Activated CD4-positive, CD25-positive, alpha-beta regulatory T cell (primary cell): ENCODE measurements at places on chromosomes 5 and 9.

GRCh38 chr5:12367973-12368372 is 463.7 kb upstream of the CTNND2 start:
- no peak for DNase-seq

GRCh38 chr9:14654932-14655331 is 38.3 kb downstream of the ZDHHC21 start:
- DNase-seq, result no peak

DNA sequence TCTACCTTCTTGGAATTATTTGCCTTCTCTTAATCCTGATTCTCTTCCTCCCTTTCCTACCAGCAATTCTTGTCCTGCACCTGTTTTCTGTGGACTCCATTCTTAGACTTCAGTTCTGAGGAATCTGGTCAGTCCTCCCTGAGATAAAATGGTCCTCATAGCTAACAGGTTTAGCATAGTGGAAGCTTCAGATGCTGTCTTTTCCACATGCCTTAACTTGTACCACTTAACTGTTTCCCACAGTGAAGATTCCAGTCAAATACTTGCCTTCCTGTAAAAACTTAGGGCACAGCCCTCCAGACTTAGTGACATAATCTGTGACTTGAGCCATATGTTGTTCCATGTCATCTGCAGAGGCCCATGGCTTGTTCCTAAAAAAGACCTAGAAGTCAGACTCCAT is 261.3 kb downstream of the CWC27 start:
- no peak for DNase-seq

- DNase-seq, result no peak
These were observed 371.1 kb upstream of the ZNF608 start for GRCh38 chr5:125117566-125117965.

DNA sequence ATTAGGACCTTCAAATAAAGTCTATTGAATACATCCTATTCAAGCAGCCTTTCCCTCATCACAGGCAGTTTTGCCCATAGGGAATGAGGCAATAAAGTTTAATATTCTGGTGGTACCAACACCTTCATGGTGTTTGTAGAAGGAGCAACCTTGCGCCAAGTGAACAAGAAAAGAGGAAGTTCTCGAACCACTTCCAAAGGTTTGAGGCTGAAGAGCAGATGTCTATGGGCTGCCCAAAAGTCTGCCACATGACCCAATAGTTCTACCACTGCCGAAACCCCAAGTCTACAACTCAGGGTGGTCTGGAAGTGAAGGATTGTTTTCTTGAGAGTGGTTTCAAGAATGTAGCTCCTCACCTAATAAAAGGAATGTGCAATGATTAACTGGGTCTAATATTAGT is 123.1 kb downstream of the NPR3 start:
- no peak for DNase-seq

DNA sequence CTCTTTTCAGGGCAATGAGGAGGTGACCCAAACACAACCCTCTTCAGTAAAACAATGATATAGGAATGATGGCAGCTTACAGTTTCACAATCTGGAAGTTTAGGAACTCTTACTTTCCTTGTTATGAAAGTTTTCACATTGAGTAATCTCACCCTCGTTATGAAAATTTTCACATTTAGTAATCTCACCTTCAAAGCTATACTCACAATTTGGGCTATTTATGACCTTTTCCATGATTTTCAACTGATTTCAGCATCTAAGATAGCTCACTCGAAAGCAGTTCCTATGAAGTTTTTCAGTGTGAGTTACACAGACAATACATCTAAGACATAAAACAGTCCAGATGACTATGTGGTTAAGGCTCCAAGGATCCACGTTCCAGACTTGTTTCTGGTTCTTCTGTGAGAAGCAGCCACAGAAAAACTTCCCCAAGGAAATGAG is 57.1 kb downstream of the FOXD1 start:
- no peak for DNase-seq

DNA sequence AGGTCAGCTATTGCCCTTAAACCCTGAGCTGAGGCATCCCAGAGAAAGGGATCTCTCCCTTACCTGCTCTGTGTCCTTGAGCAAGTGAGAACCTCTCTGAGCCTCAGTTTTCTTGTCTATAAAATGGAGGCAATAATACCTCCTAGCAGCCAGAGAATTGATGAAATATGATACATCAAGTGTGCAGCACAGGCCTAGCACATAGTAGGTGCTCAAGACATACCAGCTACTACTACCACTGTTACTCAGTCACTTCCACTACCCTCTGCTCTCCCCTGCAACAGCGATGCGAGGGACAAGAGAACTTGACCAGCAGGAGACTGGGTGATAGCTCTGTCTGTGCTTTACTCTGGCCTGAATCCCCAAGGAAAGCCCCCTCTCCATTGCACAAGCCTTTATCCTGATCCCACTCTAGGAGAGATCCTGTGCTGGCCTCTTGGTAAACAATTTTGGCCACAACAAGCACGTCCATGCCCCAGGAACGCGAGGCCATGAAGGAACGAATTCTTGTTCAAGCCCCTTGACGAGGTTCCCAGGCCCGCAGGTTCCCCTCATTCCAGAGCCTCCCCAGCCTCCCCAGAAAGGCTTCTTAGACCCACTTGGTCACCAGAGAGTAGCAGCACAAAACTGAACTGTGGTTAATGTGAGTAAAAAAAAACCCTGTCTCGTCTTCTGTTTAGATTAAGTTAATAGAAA is 39.4 kb downstream of the LRSAM1 start:
- no peak for DNase-seq

GRCh38 chr5:114838937-114839336 is 330.8 kb downstream of the TRIM36 start:
- DNase-seq, result no peak

- DNase-seq, result no peak
These were observed 556.7 kb upstream of the TLE4 start for GRCh38 chr9:79014929-79015699.

DNA sequence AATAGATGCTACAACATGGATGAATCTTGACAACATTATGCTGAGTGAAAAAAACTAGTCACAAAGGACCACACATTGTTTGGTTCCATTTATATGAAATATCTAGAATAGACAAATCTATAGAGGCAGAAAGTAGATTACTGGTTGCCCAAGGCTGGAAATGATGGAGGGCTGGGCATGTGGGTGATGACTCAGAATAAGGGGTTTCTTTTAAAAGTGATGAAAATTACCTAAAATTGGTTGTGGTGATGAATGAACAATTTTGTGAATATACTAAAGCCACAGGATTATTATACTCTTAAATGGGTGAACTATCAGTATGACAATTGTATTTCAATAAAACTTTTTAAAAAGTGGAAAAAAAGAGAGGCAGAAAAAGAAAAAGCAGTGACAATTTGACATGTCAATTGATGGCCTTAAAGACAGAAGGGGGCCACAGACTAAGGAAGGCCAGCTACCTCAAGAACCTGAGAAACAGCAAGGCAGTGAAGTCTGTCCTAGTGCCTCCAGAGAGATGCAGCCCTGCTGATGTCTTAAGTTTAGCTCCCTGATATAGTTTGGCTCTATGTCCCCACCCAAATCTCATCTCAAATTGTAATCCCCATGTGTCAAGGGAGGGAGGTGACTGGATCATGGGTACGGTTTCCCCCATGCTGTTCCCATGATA is 182.7 kb downstream of the PIK3R1 start:
- DNase-seq, result no peak

DNA sequence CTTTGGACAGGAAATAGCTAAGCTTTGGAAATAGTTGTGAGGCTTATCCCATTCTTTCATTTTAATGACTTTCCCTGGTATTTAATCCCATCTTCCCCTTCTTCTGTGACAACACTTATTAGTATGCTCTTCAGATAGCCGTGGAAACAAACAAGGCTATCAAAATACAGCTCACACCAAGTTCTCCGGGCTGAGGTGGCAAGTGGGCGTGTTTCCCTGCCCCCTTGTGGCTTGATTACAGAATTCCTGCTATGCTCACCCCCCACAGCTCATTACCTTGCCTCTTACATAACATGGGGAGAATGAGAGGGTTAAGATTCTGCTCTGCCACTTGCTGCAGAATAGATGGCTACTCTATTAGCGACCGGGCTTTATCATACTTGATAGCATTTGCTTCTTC is 437.1 kb upstream of the TLE4 start:
- DNase-seq, result no peak

DNA sequence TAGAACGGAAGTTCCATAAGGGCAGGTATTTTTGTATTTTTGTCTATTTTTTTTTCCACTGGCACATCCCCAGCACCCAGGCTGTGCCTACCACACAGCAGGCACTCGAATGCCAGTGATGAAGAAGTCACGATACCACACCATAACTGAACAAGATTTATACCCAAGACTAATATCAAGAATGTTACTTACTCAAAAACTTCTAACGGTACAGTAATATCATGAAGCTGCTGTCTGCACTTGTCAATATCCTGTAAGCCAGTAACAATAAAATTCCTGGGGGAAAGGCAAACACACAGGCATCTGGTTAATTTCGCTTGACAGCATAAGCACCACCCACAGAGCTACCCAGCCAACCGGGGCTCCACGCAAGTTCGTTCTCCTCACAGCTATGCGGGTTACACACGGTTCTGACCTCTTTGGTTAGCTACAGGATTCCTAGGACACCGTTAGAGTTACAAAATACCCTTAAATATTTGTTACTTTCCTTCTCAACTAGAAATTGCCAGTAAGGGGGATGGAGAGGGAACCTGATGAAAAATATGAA is 1.3 kb downstream of the MED10 start:
- no peak for DNase-seq

- no peak for DNase-seq
These were observed 83.5 kb downstream of the COL5A1 start for GRCh38 chr9:134724912-134725604.

DNA sequence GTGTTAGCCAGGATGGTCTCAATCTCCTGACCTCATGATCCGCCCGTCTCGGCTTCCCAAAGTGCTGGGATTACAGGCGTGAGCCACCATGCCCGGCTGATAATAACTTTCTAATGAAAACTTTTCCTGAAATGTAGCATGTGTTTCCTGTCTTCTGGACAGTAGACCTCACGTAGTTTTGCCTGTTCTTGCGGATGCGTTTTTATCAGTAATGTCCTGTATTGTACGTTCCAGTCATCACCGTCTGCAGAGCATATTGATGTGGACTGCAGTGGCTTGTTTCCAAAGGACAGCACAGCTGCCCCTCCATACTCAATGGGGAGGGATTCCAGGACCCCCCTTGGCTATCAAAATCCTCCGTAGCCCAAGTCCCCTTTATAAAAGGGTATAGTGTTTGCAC is 12.8 kb downstream of the EXOC3 start:
- no peak for DNase-seq

- no peak for DNase-seq
These were observed 90.3 kb upstream of the APC start for GRCh38 chr5:112647428-112647827.

- no peak for DNase-seq
These were observed 178.0 kb downstream of the RFK start for GRCh38 chr9:76216161-76216649.

DNA sequence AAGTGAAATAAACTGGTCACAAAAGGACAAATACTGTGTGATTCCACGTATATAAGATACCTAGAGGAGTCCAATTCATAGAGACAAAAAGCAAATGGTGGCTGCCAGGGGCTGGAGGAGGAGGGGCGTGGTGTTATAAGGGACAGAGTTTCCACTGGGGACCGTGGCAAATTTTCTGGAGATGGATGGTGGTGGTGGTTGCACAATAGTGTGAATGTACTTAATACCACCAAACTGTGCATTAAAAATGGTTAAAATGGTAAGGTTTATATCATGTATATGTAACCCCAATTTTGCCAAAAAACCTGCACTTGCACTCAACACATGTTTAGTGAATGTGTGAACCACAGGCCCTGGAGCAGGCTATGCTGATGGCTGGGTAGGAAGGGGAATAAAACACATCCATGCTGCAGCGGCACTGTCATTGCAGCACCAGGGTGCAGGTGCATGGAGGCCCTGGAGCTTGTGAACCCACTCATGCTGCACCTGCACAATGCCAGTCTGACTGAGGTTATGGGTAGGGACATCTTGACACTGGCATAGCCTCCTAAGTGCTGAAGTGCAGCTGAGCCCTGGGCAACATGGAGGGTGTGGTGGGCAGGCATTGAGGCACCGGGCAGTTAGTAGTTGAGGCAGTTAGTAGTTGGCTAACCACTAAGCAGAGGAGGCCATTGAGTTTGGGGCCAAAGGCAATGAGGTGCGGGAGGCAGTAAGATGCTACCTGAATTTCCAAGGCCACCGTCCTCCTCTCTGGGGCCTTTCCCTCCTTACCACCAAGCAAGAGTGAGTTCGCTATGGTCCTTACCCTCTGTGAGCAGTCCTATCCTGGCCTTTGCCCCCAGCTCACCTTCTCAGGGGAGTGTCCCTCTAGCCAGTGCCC is 3.5 kb upstream of the PHF2 start:
- no peak for DNase-seq

- DNase-seq, result no peak
These were observed 1.7 kb upstream of the SLC34A1 start for GRCh38 chr5:177382423-177383029.

GRCh38 chr5:129945028-129945427 is 40.8 kb downstream of the CHSY3 start:
- DNase-seq, result no peak

- DNase-seq, result no peak
These were observed 25.6 kb downstream of the TGFBI start for GRCh38 chr5:136054142-136055019.

- no peak for DNase-seq
These were observed 56.6 kb downstream of the C6 start for GRCh38 chr5:41156739-41157138.

- no peak for DNase-seq
These were observed 18.9 kb downstream of the TRIP13 start for GRCh38 chr5:911601-912000.

DNA sequence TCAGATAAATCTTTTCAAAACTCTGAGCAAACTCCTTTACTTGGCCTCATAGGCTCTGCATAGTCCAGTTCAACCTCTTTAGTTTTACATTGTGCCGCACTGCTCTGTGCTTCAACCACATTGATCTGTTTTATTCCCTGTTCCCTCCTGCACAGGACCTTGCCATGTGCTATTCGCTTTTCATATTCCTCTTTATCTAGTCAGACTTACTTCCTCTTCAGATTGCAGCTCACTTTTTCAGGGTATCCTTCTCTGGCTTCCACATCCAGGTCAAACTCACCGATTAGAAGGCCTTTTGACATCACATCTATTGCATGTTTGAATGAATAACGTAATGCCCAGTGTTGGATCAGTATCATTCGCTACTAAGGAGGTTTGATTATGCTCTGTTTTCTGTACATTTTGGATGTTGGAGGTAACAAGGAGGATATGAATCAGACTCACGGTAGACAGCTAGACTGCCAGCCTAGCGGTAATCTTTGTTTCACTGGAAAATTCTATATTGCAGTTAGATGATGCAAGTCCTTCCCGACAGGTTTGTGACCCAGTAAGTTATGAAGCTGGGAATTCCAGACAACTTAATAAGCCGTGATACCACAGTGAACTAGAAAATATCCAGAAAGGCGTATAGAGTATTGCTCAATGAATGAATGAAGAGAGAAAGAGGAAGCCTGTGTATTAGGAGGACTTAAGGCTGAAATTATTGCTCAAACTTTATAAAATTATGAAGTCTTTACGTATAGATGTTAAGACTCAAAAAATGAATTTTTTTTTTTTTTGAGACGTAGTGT is 65.7 kb downstream of the IQGAP2 start:
- DNase-seq, result no peak
